ENCODE measurements at places on chromosomes 16 and 17. TPM values are rescaled to one million over a fixed set of nuclear protein-coding genes. Genes with fewer than 3 reads are reported as not detected.

The CCL4 gene
- total RNA-seq, result 2.3 TPM

The CCDC200 gene
- not detected for total RNA-seq

The AOC2 gene
- total RNA-seq, result 44.6 TPM

The RDM1 gene
- 0.99 TPM for total RNA-seq

The TBC1D28 gene
- not detected for total RNA-seq

The ZNF830 gene
- 19.1 TPM for total RNA-seq

The SP6 gene
- 0.38 TPM for total RNA-seq

The KRT12 gene
- total RNA-seq, result 50.0 TPM

The PLLP gene
- total RNA-seq, result 2.7 TPM

The SLC6A4 gene
- 2.4 TPM for total RNA-seq

The USP43 gene
- 12.1 TPM for total RNA-seq

The SLC16A6 gene
- total RNA-seq, result 8.7 TPM

The MYH1 gene
- 3.8 TPM for total RNA-seq

The RUNDC3A gene
- total RNA-seq, result 36.4 TPM

The FBXO39 gene
- total RNA-seq, result 0.22 TPM

The TBX4 gene
- total RNA-seq, result not detected

The CCL14 gene
- total RNA-seq, result 0.60 TPM

The CCL8 gene
- 0.33 TPM for total RNA-seq

The TMEM220 gene
- total RNA-seq, result 6.9 TPM

The P4HB gene
- total RNA-seq, result 232 TPM

The TPSG1 gene
- not detected for total RNA-seq

The TBC1D26 gene
- total RNA-seq, result 2.9 TPM

The CWC25 gene
- 20.3 TPM for total RNA-seq

The BICDL2 gene
- total RNA-seq, result 3.1 TPM

The ATP1B2 gene
- 62.5 TPM for total RNA-seq

The PABPN1L gene
- 0.38 TPM for total RNA-seq

The KRT25 gene
- 0.22 TPM for total RNA-seq

The TBC1D10B gene
- total RNA-seq, result 38.1 TPM

The PRAC2 gene
- not detected for total RNA-seq

The RAB26 gene
- total RNA-seq, result 6.1 TPM

The CHST6 gene
- total RNA-seq, result 2.7 TPM

The RHOT2 gene
- 56.3 TPM for total RNA-seq

The USP36 gene
- 60.9 TPM for total RNA-seq

The SLC6A2 gene
- total RNA-seq, result 9.0 TPM

The HNF1B gene
- not detected for total RNA-seq

All from camera-type eye (tissue), 1 donor.